K562 (cell line): ENCODE measurements at places on chromosomes 6 and 20.

DNA sequence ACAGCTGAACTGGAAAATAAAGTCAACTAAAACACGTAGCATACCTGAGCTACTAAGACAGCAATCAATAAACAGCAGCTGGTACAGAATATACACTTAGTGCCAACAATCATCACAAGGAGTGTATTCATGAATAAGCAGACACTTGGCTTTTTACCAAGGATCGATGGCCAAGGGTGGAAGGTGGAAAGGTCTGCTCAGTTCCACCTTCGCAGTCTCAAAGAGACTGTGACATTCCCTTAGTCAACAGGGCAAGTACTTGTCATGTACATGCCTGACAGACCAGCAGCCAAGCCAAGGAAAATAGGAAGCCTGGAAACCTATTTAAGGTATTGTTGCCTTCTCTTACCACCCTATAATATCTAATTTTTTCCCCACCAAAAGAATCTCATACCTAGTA, 21.4 kb downstream of the HBS1L start:
- DNase-seq, result no peak

GRCh38 chr6:90631046-90631445, 44.2 kb upstream of the MAP3K7 start:
- DNase-seq, result no peak

DNA sequence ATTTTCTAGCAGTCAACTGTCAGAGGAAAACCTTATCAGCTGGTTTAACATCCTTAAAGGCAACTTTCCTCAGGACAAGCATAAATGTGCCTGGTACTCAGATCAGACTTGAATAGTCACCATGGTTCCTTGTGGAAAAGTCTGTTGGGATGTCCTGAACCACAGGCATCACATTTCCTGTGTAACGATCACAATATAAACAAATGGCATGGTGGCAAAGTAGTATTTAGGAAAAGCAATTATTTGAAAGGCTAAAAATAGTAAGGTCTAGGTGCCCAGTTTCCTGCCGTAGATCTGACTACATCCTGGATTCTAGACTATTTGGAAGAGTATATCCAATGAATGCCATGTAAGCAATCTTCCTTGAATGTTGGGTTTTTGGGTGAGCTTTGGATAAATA, 271.9 kb upstream of the AGPAT4 start:
- DNase-seq, result no peak

GRCh38 chr6:10759312-10759839, 11.8 kb downstream of the TMEM14B start:
- peak; percentile 51 for DNase-seq

DNA sequence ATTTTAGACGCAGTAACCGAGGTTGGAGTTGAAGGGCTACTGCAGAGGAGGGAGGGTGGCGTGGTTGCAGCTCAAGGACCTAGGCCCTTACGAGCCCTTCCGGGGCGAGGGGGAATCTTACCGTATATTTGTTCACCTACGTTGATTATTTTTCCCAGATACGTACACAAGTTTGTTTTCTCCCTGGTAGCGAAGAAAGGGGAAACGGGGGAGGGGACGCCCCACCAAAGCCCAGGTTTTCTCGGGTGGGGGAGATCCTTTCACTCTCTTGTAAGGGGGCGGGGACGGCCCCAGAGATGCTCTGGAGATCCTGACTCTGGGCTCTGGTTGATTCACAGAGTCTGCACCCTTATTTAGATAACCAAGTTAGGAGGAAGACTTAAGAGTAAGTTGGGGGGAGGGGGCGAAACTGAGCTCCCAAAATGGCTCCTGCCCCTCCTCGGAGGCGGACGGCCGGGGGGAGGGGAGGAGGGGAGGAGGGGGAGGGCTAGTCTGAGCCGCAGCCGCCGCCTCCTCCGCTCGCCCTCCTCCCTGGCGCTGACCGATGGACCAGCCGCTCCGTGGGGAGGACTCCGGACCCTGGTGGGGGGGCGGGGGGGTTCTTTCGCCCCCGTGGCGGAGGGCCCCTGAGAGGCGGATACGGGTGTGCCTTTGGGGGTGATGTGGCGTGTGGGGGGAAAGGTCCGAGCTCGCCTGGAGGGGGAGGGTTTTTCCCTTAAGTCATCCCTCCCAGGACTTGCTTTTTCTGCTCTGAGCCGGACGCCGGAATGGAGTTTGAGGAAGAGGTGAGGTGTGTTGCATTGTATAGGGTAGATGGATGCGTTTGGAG, 2.2 kb downstream of the BRD2 start:
- peak; percentile 93 for DNase-seq

- no peak for DNase-seq
Observed at GRCh38 chr20:41447006-41447405, 80.4 kb upstream of the EMILIN3 start.

GRCh38 chr6:7691675-7692452, 34.0 kb upstream of the BMP6 start:
- DNase-seq, result peak; percentile 48

DNA sequence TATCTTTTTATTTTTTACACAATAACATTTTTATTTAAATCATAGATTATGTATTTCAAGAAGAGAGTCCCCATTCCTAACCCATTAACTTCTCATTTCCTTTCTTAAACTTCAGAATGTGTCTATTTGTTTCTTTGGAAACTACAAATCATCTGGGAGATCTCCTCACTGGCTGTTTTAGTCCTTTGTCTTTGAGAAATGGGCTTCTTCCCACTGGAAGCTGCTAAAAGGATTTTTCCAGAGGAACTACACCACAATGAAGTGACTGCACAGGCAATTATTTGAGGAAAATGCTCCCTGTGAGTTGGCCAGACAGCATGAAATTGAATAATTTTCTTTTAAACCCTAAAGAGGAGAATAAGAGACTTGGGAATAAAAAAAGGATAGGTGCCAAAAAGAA, 119.1 kb downstream of the TENT5A start:
- no peak for DNase-seq

- peak; percentile 69 for DNase-seq
Observed at GRCh38 chr6:15400572-15401004, 154.7 kb downstream of the JARID2 start.

- no peak for DNase-seq
Observed at GRCh38 chr20:49288784-49289696, 11.2 kb upstream of the ZNFX1 start.

DNA sequence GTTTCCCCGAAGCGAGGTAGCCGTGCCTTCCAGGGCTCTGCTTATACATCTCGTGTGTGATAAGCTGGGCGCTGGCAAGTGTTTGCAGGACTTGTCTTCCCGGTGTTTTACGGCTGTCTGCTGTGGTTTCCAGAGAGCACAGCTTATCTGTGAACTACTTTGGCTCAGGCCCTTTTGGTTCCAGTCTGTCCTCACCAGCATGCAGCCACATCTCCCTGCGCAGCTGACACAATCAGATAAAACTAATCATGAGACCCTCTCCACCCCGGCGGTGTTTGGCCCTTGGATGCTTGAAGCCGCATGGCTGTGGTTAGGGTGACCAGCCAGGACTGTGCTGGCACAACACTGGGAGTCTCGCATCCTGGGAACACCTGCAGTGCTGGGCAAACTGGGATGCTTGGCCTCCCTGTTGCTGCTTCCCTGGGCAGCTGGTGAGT, 241.8 kb upstream of the FOXQ1 start:
- DNase-seq, result no peak

- peak; percentile 6 for DNase-seq
Observed at GRCh38 chr6:156336089-156336488, 441.1 kb upstream of the ARID1B start.

- DNase-seq, result no peak
Observed at GRCh38 chr6:135018052-135018451, 36.6 kb downstream of the HBS1L start.

GRCh38 chr6:167793421-167793820, 33.3 kb upstream of the AFDN start:
- no peak for DNase-seq

DNA sequence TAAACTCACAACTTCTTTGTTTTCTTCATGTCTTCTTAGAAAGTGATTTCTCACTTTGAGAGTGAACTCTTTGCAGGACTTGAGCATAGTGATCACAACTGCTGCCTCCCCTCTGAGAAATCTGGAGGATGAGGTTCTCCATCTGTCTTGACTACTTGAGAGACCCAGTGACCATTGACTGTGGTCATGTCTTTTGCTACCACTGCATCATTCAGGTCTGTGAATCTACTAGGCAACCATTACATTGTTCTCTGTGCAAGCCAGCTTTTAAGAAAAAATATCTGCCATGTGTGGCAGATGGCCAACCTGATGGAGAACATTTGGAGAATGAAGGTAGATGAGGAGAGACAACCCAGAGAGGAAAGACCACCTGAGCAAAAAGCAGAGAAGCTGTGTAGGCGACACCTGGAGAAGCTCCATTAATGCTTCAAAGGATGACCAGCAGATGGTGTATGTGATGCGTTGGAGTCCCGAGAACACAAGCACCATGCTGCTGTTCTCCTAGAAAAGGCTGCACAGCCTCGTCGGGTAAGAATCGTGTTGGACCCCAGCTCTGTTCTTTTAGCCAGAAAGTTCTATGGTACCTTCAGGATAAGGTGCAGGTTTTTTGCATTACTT, 25.1 kb upstream of the TRIM26 start:
- peak; percentile 49 for DNase-seq

GRCh38 chr6:15296249-15296648, 50.4 kb downstream of the JARID2 start:
- DNase-seq, result no peak

DNA sequence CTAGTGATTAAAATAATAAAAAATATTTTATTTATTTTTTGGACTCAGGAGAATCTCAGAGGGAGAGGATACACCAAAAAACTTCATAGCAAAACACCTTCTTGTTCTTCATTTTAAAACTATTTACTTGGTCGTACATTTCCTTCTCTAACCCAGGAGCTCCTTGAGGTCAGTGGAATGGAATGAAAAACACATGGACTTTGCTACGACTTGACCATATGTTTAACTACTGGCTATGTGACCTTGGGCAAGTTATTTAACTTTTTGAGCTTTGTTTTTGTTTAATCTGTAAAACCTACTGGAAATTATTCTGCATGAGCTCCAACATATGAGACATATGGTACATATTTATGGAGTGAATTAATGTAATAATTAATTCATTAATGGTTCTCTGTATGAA, 1005.5 kb upstream of the CITED2 start:
- no peak for DNase-seq

- DNase-seq, result no peak
Observed at GRCh38 chr6:63635215-63635587, 401 bp upstream of the PHF3 start.

GRCh38 chr20:61753316-61753942, 312.3 kb downstream of the TAF4 start:
- no peak for DNase-seq

- no peak for DNase-seq
Observed at GRCh38 chr20:44287272-44288097, 23.5 kb downstream of the FITM2 start.

DNA sequence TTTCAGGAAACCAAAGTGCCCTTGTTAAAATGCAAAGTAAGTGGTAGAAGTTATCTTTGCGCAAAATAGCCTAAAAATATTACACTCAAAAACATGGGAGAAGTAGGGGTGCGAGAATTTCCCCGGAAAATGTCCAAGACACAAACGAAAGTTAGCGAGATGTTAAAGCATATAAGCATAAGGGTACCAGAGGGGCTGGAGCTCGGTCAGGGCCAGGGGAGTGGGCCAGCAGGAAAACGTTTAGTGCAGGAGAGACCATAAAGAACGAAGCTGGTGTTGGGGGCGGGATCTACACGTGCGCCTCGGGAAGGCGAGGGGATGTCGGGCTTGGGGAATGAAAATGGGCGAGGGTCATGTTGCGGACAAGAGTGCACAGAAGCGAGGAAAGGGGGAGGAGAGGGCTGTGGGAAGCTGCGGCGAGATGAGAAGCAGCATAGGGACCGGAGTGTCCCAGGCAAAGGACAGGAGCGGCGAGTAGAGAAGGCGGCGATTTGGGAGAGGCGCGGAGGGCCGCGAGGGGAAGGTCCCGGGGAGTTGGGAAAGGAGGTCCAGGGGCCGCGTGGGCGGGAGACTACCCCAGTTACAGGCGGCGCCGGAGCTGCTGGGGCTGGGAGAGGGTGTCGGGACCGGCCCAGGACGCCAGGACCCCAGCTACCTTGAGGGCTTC, 600 bp downstream of the XPO5 start:
- peak; percentile 64 for DNase-seq

- no peak for DNase-seq
Observed at GRCh38 chr6:35640017-35640664, 48.6 kb downstream of the FKBP5 start.

- no peak for DNase-seq
Observed at GRCh38 chr6:115976321-115976870, 84.3 kb downstream of the FRK start.

DNA sequence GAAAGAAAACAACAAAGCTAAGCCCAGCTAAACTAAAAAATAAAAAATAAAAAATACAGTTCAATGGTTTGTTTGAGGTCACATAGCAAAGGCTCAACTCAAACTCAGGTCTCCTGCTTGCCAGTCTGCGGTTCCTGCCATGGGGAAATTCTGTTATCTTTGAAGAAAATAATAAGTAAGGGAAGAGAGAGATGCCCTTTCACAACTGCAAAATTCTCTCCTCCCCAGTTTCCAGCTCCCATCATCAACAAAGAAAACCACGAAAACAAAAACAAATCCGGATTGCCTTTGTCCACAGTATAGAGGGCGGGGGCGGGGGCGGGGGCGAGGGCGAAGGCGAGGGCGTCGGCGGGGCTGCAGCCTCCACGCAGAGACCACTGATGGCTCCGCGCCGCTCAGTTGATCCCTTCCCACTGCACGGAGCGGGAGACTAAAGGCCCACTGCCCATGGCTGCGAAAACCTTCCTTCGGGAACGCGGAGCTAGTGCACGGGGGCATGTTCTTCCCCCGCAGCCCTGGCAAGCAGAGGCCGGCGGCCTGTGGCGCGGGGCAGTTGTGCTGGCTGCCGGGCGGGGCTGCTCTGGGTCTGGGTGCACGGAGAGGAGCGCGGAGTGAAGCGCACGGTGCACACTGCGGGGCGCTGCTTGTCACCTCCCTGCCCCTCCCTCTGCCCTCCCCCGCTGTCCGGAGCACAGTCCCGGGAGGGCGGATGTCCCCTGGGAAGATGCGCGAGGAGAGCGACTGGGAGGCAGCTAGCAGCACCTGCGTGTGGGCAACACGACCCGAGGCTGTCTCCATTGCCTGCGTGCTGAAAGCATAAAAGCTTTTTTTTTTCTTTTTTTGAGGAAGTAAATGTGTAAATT, 54.1 kb upstream of the TPD52L1 start:
- peak; percentile 71 for DNase-seq

DNA sequence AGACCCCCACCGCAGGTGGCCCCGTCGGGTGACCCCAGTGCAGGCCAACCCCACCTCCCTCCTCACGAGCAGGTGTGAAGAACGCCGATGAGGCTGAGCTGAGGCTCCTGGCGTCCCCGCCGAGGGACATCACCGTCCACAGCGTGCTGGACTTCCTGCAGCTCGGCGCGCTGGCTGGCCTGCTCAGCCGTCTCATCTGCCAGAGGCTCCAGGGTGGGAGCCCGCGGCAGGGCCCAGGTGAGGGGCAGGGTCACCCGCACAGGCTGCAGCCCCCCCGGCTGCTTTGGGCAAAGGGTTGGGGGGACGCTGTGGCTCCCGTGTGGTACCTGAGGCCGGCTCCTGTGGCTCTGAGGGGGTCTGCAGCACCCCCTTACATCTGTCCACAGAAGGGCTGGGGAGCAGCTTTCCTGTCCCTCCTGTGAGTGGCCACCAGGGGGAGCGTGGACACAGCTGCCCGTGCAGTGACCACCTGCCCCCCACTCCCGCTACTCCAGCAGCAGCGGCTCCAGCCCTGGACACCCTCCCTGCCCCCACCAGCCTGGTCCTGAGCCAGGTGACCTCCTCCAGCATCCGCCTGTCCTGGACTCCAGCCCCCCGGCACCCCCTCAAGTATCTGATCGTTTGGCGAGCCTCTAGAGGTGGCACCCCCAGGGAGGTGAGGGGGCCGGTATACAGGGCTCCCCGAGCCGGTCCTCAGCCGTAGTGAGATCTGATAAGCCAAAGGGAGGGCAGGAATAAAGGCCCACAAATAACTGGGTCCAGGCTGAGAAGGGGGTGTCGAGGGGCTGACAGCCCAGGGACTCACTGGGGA, 16.5 kb downstream of the COL20A1 start:
- DNase-seq, result peak; percentile 59
